ENCODE measurements at places on chromosomes 16 and 17.

- DNase-seq = no peak
Measured at GRCh38 chr16:29807426-29808218, 1.3 kb downstream of the MAZ start.

GRCh38 chr17:13869331-13869940, 199.9 kb upstream of the COX10 start:
- DNase-seq = no peak

GRCh38 chr17:4717791-4718190, 7.4 kb downstream of the ARRB2 start:
- no peak for DNase-seq

- no peak for DNase-seq
Measured at GRCh38 chr17:3808701-3809100, 7.7 kb upstream of the ITGAE start.

GRCh38 chr17:19328441-19329061, 34.0 kb downstream of the B9D1 start:
- no peak for DNase-seq

- DNase-seq = no peak
Measured at GRCh38 chr16:89345642-89346150, 128.2 kb downstream of the ZNF778 start.

GRCh38 chr17:55969562-55970324, 183.5 kb upstream of the ANKFN1 start:
- no peak for DNase-seq

DNA sequence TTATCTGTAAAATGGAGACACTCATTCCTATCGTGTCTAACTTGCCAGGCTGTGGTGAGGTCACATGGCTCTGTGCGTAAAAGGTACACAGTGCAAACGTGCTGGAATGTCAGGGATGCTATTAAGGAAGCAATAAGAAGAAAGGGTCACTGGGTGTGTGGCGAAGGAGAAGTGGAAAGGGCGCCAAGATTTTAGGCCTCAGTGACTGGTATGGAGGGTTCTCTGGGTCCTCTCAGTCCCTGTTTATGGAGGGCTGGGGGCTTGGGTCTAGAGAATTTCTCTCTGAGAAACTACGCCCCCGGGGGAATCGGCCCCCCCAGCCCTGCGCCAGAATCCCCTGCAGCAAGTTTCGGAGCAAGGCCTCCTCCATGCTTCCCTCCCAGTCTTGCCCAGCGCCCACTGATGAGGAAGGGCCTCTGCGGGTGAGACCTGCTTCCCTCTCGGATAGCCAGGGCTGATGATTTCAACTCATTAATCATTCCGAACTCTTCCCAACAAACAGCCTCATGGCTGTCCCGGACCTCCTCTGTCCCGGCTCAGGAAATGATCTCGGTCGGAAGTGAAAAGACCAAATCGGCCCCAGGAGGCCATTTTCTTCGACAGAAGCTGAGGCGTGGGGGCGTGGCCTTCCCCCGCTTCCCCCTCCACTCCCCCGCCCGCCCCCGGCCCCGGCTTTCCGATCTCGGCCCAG, 1.2 kb upstream of the HEXIM1 start:
- DNase-seq = peak; percentile 58

GRCh38 chr17:13004336-13004735, 13.5 kb downstream of the ELAC2 start:
- DNase-seq = no peak

DNA sequence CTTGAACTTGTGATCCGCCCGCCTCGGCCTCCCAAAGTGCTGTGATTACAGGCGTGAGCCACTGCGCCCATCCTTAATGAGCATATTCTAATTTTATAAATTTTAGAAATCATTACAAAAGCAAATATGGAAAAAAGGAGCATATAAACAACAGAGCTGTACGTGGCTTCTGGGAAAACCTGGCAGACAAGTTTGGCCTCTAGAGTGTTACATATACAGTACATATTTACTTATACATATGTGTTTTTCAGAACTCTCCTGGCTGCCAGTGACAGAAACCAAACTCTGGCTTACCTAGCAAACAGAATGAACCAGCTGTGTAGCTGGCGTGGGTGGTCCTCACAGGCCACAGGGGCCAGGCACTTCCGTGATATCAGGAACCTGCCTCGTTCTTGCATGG, 10.1 kb downstream of the DRC3 start:
- DNase-seq = no peak

DNA sequence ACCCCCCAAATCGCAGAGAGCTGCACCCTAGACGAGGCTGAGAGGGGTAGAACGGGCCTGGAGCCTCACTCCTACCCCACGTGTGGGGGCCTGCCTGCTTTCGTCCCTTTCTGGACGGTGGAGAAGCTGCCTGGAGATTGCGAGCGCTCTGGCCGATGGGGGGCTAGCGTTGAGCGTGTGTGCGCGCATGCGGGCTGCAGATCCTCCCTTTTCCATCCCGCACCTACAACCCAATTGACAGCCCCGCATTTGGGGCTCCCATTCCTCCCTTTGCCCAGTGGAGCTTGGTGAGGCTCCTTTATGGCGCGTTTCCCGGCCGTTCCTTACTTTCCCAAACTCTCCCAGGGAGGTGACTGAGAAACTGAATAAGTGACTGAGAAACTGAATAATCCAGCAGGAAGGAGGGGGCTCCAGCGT, 907 bp upstream of the ESRP2 start:
- peak; percentile 44 for DNase-seq

GRCh38 chr17:74631468-74632450, 8.2 kb upstream of the CD300E start:
- no peak for DNase-seq

DNA sequence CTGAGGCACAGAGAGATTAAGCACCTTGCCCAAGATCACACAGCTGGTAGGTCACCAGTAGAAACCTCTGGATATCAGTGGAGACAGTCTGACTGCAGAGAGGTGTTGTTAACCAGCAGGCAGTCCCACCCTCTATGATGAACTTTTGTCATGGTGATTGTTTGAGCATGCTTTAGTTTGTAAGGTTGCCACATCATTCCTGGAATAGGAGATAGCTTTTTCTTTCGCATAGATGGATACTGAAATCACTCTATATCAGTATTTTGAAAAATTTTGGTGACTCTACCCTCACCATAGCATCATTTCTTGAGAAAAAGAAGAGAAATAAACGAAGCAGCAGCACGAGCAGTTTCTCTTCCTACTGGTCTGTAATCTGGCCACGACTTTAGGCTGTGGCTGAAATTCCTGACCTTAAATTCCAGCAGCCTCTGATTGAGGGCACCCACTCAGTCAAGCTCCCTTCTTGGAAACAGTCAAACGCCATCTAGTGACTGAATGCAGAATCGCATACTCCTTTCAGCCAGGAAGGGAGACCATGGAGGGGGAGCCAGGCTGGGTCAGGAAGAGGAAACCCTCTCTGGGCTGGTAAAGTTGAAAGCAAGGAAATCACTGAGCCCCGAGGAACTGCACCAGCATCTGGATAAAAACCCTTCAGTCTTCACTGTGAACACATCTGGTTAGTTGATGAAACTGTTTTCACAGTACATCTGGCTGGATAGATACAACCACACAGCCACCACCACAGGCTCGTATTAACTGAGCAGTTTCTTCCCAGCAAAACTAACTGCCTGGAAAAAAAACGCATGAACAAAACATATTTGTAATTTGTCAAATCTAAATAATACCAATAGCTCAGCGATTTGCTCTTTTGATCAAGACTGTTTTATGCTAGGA, 108.5 kb upstream of the XYLT1 start:
- DNase-seq = peak; percentile 29

- no peak for DNase-seq
Measured at GRCh38 chr17:83178533-83179304, 99.3 kb downstream of the METRNL start.

Data from GM12892 (cell line).